Gastroesophageal sphincter (tissue), 4 donors: ENCODE measurements at places on chromosomes 13 and 19. TPM values are rescaled to one million over a fixed set of nuclear protein-coding genes. Genes with fewer than 3 reads are reported as not detected.

The S1PR2 gene
- total RNA-seq = 7.5 TPM

DNA sequence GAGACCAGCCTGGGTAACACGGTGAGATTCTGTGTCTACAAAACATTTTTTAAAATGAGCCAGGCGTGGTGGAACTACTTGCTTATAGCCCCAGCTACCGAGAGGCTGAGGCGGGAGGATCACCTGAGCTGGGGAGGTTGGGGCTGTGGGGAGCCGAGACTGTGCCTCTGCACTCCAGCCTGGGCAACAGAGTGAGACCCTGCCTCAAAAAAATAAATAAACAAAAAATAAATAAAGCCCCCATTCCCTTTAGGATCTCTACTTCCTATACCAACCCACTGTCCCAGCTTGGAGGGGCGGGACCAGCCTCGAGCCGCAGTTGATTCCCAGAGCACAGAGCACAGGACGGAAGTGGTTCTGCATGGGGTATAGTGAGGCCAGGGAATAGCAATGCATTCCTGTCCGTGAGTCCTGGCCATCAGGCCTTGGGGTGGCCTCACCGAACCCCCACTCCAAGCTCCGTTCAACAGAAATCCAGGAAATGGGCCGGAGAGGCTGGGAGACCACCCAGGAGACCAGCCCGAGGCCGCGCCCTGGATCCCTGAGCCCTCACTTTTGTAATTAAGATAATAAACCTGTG lies 4.9 kb upstream of the PTBP1 start:
- ATAC-seq = no peak

The ICAM5 gene
- 0.54 TPM for total RNA-seq

- no peak for ATAC-seq
These were observed 71.9 kb downstream of the TNFRSF19 start for GRCh38 chr13:23642110-23642509.

The CUL4A gene
- 104 TPM for total RNA-seq

The SNRNP70 gene
- total RNA-seq = 323 TPM

GRCh38 chr13:49060678-49061387 lies 85.1 kb downstream of the FNDC3A start:
- ATAC-seq = no peak
